ENCODE measurements at places on chromosomes 5 and 9. TPM values are rescaled to one million over a fixed set of nuclear protein-coding genes. Genes with fewer than 3 reads are reported as not detected.
A peak's percentile ranks its signal among the peaks of the same experiment; 100 is the strongest.

The SPINK13 gene
- not detected for total RNA-seq

DNA sequence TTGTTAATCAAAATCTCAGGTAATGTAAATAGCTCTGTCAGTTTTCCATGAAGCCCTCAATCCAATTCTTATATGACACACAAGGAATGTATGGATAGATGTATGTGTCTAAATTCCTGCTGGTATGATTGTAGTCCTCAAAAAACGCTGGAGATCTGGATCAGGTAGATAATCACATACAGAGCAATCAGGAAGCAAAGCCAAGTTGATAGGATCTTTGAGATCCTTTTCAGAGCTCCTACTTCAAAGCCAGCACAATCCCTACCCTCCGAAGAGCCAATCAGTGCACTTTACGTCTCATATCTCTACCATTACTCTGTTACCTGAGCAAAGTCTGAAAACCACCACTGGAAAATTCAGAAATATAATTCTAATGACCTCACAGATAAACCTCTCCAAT, 27.4 kb downstream of the TYRP1 start:
- DNase-seq, result no peak
- no peaks in the 10 kb centered on the region for H3K27me3 ChIP-seq
- H3K27ac ChIP-seq, result no peak overlapping the region
- no peaks in the 10 kb centered on the region for H3K36me3 ChIP-seq

GRCh38 chr5:137822158-137822764, 45.4 kb upstream of the MYOT start:
- peak; percentile 38 for DNase-seq
- no peak overlapping the region for H3K27ac ChIP-seq
- H3K27me3 ChIP-seq, result no peaks in the 10 kb centered on the region

The SDHA gene
- total RNA-seq, result 172 TPM

GRCh38 chr5:150670948-150671310, 9.9 kb downstream of the MYOZ3 start:
- H3K27ac ChIP-seq, result no peak overlapping the region
- H3K4me1 ChIP-seq, result peaks cover 4% of the 10 kb centered on the region
- H3K36me3 ChIP-seq, result no peaks in the 10 kb centered on the region
- no peak overlapping the region for H3K4me3 ChIP-seq

The AGXT2 gene
- total RNA-seq, result 49.4 TPM

- H3K27ac ChIP-seq, result no peak overlapping the region
- H3K36me3 ChIP-seq, result no peaks in the 10 kb centered on the region
- no peak for DNase-seq
- no peak overlapping the region for H3K4me3 ChIP-seq
- no peaks in the 10 kb centered on the region for H3K4me1 ChIP-seq
- H3K27me3 ChIP-seq, result no peaks in the 10 kb centered on the region
Observed at GRCh38 chr5:153905219-153905618, 133.5 kb downstream of the FAM114A2 start.

The BTNL3 gene
- 0.19 TPM for total RNA-seq

The GPRIN1 gene
- 0.50 TPM for total RNA-seq

DNA sequence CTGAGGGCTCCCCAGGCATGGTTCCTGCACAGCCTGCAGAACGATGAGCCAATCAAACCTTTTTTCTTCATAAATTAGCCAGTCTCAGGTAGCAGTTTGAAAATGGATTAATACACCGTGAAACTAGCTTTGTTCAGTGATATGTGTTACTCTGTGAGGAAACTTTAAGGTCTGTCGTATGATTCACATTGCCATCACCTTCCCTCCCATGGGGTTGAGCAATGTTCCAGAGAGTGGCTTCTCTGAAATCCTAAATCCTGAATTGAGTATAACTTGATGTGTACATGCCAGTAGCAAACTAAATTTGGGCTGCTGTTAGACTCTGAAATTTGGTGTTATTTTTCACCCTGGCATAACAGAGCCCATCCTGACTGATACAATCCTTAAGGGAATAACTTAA, 866.4 kb upstream of the C9orf72 start:
- no peaks in the 10 kb centered on the region for H3K4me1 ChIP-seq
- H3K27ac ChIP-seq, result no peak overlapping the region
- no peaks in the 10 kb centered on the region for H3K27me3 ChIP-seq
- DNase-seq, result no peak
- no peaks in the 10 kb centered on the region for H3K36me3 ChIP-seq

- no peaks in the 10 kb centered on the region for H3K4me1 ChIP-seq
- no peak overlapping the region for H3K4me3 ChIP-seq
- DNase-seq, result no peak
- H3K36me3 ChIP-seq, result no peaks in the 10 kb centered on the region
Observed at GRCh38 chr5:17443333-17444130, 54.5 kb upstream of the TAF11L2 start.

GRCh38 chr5:179864686-179865085, 6.1 kb upstream of the MRNIP start:
- DNase-seq, result no peak
- H3K27me3 ChIP-seq, result no peaks in the 10 kb centered on the region
- H3K4me3 ChIP-seq, result no peak overlapping the region

DNA sequence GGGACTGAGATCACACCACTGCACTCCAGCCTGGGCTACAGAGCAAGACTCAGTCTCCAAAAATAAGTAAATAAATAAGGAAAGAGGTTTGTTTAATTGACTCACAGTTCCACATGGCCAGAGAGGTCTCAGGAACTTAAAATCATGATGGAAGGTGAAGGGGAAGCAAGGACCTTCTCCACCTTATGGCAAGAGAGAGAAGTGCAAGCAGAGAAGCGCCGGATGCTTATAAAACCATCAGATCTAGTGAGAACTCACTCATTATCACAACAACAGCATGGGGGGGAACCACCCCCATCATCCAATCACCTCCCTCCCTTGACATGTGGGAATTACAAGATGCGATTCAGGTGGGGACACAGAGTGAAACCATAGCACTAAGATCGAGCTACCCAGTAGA, 22.8 kb upstream of the RGMB start:
- H3K27me3 ChIP-seq, result no peaks in the 10 kb centered on the region
- H3K27ac ChIP-seq, result no peak overlapping the region
- DNase-seq, result no peak
- no peaks in the 10 kb centered on the region for H3K4me1 ChIP-seq
- no peak overlapping the region for H3K4me3 ChIP-seq

DNA sequence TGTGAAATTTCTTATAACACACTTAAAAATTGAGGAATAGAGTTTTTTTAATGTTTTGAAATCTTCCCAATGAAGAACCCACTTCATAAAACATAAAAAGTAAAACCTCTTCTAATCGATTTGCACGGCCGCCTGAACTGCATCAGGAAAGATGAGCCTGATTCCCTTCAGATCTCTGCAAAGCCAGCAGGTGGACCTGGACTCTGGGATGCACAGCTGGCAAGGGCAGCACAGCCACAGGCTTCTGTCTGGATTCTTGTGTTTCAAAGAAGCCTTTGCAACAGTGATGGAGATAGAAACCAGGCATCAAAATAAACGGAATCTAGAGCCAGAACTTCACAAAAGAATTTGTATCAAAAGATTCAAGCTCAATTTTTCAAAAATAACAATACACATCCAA, 36.0 kb upstream of the SPATA31C2 start:
- no peaks in the 10 kb centered on the region for H3K36me3 ChIP-seq
- H3K4me1 ChIP-seq, result no peaks in the 10 kb centered on the region
- no peak for DNase-seq

GRCh38 chr5:109196087-109196822, 213.5 kb downstream of the PJA2 start:
- no peak overlapping the region for H3K27ac ChIP-seq
- no peaks in the 10 kb centered on the region for H3K27me3 ChIP-seq
- no peaks in the 10 kb centered on the region for H3K36me3 ChIP-seq
- H3K4me3 ChIP-seq, result no peak overlapping the region
- no peak for DNase-seq

- H3K36me3 ChIP-seq, result no peaks in the 10 kb centered on the region
- no peak overlapping the region for H3K4me3 ChIP-seq
- H3K27me3 ChIP-seq, result no peaks in the 10 kb centered on the region
- DNase-seq, result no peak
- no peak overlapping the region for H3K27ac ChIP-seq
- no peaks in the 10 kb centered on the region for H3K4me1 ChIP-seq
Observed at GRCh38 chr9:121876658-121877271, 216.3 kb downstream of the TTLL11 start.

GRCh38 chr9:107898761-107899160, 409.2 kb upstream of the KLF4 start:
- no peak overlapping the region for H3K27ac ChIP-seq
- no peaks in the 10 kb centered on the region for H3K36me3 ChIP-seq
- H3K4me1 ChIP-seq, result no peaks in the 10 kb centered on the region
- H3K4me3 ChIP-seq, result no peak overlapping the region

The ITGA2 gene
- total RNA-seq, result 0.61 TPM

GRCh38 chr9:113807173-113808061, 68.7 kb upstream of the ZNF618 start:
- peak; percentile 47 for DNase-seq
- no peak overlapping the region for H3K27ac ChIP-seq
- no peaks in the 10 kb centered on the region for H3K27me3 ChIP-seq
- H3K4me3 ChIP-seq, result no peak overlapping the region
- H3K36me3 ChIP-seq, result no peaks in the 10 kb centered on the region
- peaks cover 7% of the 10 kb centered on the region for H3K4me1 ChIP-seq

All from liver (tissue), 10 donors.